Caco-2 (cell line): ENCODE measurements at places on chromosomes 6 and 20. TPM values are rescaled to one million over a fixed set of nuclear protein-coding genes. Genes with fewer than 3 reads are reported as not detected.
A peak's percentile ranks its signal among the peaks of the same experiment; 100 is the strongest.

The IL17F gene
- not detected in 2 replicates for total RNA-seq

The SLC17A3 gene
- not detected in 2 replicates for total RNA-seq

The SNPH gene
- 0.28 and 0.36 TPM in 2 replicates for total RNA-seq

The BANF2 gene
- 2.1 and 3.0 TPM in 2 replicates for total RNA-seq

The DOK5 gene
- not detected in 2 replicates for total RNA-seq

The SCUBE3 gene
- total RNA-seq = 1.3 and 1.5 TPM in 2 replicates

The PAQR8 gene
- 8.7 and 10.0 TPM in 2 replicates for total RNA-seq

The PRICKLE4 gene
- 1.8 and 2.8 TPM in 2 replicates for total RNA-seq

The PGBD1 gene
- total RNA-seq = 3.6 and 3.8 TPM in 2 replicates

The GABRR2 gene
- total RNA-seq = 0.29 TPM in 1 of 2 replicates, not detected in the other

The PNPLA1 gene
- total RNA-seq = 0.19 and 0.25 TPM in 2 replicates

The ABCC10 gene
- total RNA-seq = 40.1 and 45.1 TPM in 2 replicates

The HCRTR2 gene
- total RNA-seq = 0.63 and 1.3 TPM in 2 replicates

The IBTK gene
- 29.4 and 30.3 TPM in 2 replicates for total RNA-seq

DNA sequence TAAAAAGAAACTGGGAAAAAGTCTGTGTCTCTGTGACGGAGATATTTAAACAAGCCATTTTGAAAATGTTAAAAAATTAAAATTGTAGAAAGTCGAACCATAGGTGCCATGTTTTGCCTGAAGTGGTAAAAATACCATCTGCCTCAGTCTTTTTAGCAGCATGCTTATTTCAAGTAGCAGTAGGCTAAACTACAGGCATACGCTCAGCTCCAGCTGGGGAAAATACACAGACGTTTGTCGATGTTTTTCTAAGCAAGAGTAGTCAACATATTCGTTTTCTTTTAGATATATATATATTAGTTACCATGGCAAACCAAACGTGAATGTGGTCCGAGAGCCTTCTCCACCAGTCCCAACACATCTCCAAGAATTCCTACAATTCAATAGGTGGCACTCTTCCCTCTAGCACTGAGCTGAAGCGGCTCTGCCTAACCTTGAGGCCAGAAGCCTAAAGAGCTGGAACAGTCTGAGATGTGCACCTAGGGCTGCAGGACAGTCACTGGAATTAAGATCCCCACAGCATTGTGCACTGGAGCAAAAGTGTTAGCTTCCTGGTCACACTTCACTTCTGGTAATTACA, 70.2 kb upstream of the BEND3 start:
- H3K4me1 ChIP-seq = no peaks in the 10 kb centered on the region
- H3K27me3 ChIP-seq = no peaks in the 10 kb centered on the region
- no peak overlapping the region for H3K27ac ChIP-seq
- peak; percentile 44 for DNase-seq

GRCh38 chr6:3457710-3458602, 1.1 kb upstream of the SLC22A23 start:
- peak overlapping the region; percentile 87 for H3K4me3 ChIP-seq
- no peaks in the 10 kb centered on the region for H3K36me3 ChIP-seq
- H3K27me3 ChIP-seq = no peaks in the 10 kb centered on the region

- peaks cover 1% of the 10 kb centered on the region for H3K36me3 ChIP-seq
- no peaks in the 10 kb centered on the region for H3K27me3 ChIP-seq
- no peak for DNase-seq
- H3K4me1 ChIP-seq = peaks cover 10% of the 10 kb centered on the region
Measured at GRCh38 chr6:158026901-158027589, 45.4 kb downstream of the SYNJ2 start.

DNA sequence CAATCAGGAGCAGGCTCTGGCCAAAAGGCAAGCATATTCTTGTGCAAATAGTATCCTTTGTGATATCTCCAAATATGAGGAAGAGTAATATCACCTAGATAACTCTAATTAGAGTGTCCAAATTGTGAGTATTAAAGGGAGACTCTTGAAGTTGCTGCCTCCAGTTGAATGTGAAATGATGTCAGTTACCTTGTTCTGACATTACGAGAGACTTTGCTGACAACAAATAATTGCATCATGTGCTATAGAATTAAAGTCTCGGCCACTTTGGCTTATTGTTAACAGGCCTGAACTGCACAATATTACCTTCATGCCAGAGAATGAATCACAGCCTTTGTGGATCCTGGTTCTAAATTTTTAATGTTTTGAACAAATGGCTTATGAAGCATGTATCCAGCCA, 106.5 kb downstream of the AIG1 start:
- H3K4me1 ChIP-seq = no peaks in the 10 kb centered on the region; the same call in 1 of the 2 replicates
- H3K27me3 ChIP-seq = no peaks in the 10 kb centered on the region
- no peak for DNase-seq
- H3K36me3 ChIP-seq = no peaks in the 10 kb centered on the region
- H3K27ac ChIP-seq = no peak overlapping the region

- no peak for DNase-seq
- H3K4me1 ChIP-seq = peaks cover 37% of the 10 kb centered on the region
- no peak overlapping the region for H3K27ac ChIP-seq
- H3K4me3 ChIP-seq = no peak overlapping the region
Measured at GRCh38 chr20:32366380-32366779, 8.2 kb downstream of the ASXL1 start.

GRCh38 chr6:162364488-162364887, 363.1 kb downstream of the PRKN start:
- H3K27me3 ChIP-seq = no peaks in the 10 kb centered on the region

- H3K36me3 ChIP-seq = no peaks in the 10 kb centered on the region
- H3K27me3 ChIP-seq = no peaks in the 10 kb centered on the region
- no peak overlapping the region for H3K4me3 ChIP-seq
- DNase-seq = no peak
Measured at GRCh38 chr6:8982668-8983067, 547.3 kb upstream of the SLC35B3 start.

GRCh38 chr6:129795261-129795660, 65.9 kb downstream of the TMEM244 start:
- H3K27me3 ChIP-seq = no peaks in the 10 kb centered on the region
- H3K27ac ChIP-seq = no peak overlapping the region
- no peak for DNase-seq
- H3K36me3 ChIP-seq = no peaks in the 10 kb centered on the region

- H3K4me1 ChIP-seq = no peaks in the 10 kb centered on the region
- H3K36me3 ChIP-seq = no peaks in the 10 kb centered on the region
- no peak overlapping the region for H3K4me3 ChIP-seq
- H3K27ac ChIP-seq = no peak overlapping the region
Measured at GRCh38 chr20:39946053-39946810, 742.8 kb downstream of the MAFB start.

GRCh38 chr6:56513631-56514030, 129.1 kb downstream of the DST start:
- no peaks in the 10 kb centered on the region for H3K36me3 ChIP-seq
- peaks cover 17% of the 10 kb centered on the region for H3K4me1 ChIP-seq
- H3K27ac ChIP-seq = no peak overlapping the region
- DNase-seq = no peak
- no peaks in the 10 kb centered on the region for H3K27me3 ChIP-seq
- no peak overlapping the region for H3K4me3 ChIP-seq

DNA sequence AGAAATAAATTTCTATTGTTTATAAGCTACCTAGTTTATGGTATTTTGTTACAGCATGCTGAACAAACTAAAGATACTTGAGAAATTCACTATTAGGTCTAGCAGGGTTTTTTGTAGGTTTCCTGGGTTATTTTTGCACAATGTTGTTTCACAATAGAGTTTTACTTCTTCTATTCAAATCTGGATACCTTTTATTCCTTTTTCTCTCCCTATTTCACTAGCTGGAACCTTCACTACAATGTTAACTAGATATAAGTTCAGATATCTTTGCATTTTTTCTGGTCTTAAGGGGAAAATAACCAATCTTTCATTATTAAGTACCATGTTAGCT, 237.7 kb upstream of the CITED2 start:
- no peaks in the 10 kb centered on the region for H3K27me3 ChIP-seq
- H3K4me3 ChIP-seq = no peak overlapping the region
- no peak overlapping the region for H3K27ac ChIP-seq
- peaks cover 22% of the 10 kb centered on the region for H3K4me1 ChIP-seq
- H3K36me3 ChIP-seq = no peaks in the 10 kb centered on the region

DNA sequence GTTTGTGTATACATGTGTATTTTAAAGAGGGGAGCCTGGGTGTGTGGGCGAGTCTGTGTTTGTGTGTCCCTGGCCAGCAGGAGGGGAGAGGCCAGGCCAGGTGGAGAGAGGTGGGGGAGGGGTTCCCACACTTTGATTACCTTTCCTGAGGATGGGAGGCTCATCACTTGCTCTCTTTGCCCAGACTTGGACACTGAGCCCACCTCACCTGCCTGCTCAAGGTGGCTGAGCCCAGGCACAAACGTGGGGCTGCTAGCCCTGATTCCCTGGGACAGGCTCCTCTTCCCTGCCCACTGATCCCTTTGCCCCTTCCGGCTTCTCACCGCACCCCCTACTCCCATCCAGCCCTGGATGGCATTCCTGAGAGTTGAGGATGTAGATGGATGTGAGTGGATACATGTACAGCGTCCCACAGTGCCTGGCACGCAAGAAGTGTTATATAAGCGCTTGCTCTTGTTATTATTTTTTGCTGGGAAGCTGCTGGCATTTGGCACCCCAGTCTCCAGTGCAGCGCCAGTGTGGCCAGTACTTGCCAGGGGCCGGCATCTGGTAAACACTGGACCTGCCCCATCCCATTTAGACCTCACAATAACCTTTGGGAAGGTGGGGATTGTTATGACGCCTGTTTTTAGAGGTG, 2.7 kb downstream of the CEBPB start:
- H3K36me3 ChIP-seq = peaks cover 2% of the 10 kb centered on the region; the same call in 1 of the 2 replicates
- H3K27me3 ChIP-seq = no peaks in the 10 kb centered on the region
- DNase-seq = peak; percentile 65
- peak overlapping the region; percentile 99 for H3K27ac ChIP-seq
- H3K4me1 ChIP-seq = peaks cover 37% of the 10 kb centered on the region

- no peaks in the 10 kb centered on the region for H3K4me1 ChIP-seq
- no peak for DNase-seq
Measured at GRCh38 chr6:163712566-163712961, 298.0 kb downstream of the QKI start.

GRCh38 chr20:57558614-57559288, 2.2 kb upstream of the PCK1 start:
- no peaks in the 10 kb centered on the region for H3K27me3 ChIP-seq
- H3K4me1 ChIP-seq = peaks cover 24% of the 10 kb centered on the region; the same call in 1 of the 2 replicates
- H3K27ac ChIP-seq = no peak overlapping the region
- no peak overlapping the region for H3K4me3 ChIP-seq

- H3K27me3 ChIP-seq = no peaks in the 10 kb centered on the region
- no peaks in the 10 kb centered on the region; the same call in none of the 2 replicates for H3K36me3 ChIP-seq
- H3K4me3 ChIP-seq = no peak overlapping the region
Measured at GRCh38 chr20:18156045-18156444, 18.4 kb downstream of the KAT14 start.

- no peak overlapping the region for H3K4me3 ChIP-seq
- no peak overlapping the region for H3K27ac ChIP-seq
- no peaks in the 10 kb centered on the region; the same call in 1 of the 2 replicates for H3K27me3 ChIP-seq
- DNase-seq = no peak
- H3K36me3 ChIP-seq = no peaks in the 10 kb centered on the region
- H3K4me1 ChIP-seq = no peaks in the 10 kb centered on the region
Measured at GRCh38 chr6:111958534-111958933, 85.3 kb upstream of the FYN start.

DNA sequence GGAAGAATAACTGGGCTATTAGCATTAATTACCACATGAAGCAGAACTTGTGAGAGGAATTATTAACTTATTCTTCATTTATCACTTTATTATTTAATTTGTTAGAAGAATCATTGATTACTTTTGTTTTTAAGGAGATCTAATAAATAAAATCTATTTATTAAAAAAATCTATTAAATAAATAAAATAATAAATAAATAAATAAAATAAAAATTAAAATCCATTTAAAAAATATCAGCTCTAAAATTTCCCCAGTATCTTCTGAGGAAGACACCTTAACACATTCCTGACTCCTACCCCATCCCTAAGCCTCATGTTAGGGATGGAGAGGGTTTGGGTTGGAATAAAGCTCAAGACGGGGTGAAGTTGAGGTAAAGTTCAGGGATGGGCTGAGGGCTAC, 231.4 kb downstream of the CLIC5 start:
- H3K4me1 ChIP-seq = no peaks in the 10 kb centered on the region
- DNase-seq = no peak
- H3K27ac ChIP-seq = no peak overlapping the region
- no peaks in the 10 kb centered on the region for H3K27me3 ChIP-seq
- H3K4me3 ChIP-seq = no peak overlapping the region

DNA sequence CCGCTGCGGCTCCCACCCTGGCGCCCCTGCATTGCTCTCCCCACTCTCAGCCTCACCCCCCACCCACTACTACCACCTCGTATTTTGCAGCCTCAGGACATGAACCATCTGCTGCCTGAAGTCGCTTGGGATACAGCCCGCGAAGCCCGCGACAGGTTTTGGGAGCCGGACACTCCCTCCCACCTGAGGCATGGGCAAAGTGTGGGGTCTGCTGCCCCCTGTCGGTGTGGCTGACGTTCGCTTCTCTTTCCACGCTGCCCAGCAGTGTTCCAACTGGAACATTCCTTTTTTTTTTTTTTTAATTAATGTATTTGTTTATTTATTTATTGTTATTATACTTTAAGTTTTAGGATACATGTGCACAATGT, 15.3 kb upstream of the LPA start:
- no peak overlapping the region for H3K4me3 ChIP-seq
- H3K36me3 ChIP-seq = no peaks in the 10 kb centered on the region
- no peak overlapping the region for H3K27ac ChIP-seq
- H3K27me3 ChIP-seq = no peaks in the 10 kb centered on the region
- no peaks in the 10 kb centered on the region for H3K4me1 ChIP-seq
- no peak for DNase-seq

- H3K27me3 ChIP-seq = no peaks in the 10 kb centered on the region
- peaks cover 40% of the 10 kb centered on the region for H3K4me1 ChIP-seq
- no peak for DNase-seq
- peaks cover 44% of the 10 kb centered on the region for H3K36me3 ChIP-seq
Measured at GRCh38 chr20:44415833-44416715, 59.6 kb upstream of the TTPAL start.

DNA sequence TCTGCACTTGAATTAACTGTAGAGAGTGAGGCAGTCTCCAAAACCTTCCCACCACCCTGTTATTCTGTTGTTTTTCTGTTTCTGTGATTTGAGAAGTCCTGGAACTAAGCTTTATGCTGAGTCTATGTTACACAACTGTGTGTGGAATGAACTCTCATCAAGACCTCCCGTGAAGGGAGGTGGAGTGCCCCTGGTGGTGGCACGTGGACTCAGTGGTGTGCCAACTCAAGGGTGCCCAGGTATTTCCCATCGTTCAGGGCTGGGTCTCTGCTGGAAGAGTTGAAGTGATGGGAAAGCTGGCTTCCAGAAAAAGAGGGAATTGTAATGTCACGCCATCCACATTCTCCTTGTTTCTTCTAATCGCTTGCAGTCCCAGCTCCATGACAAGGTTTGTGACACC, 374.2 kb downstream of the SMOC2 start:
- H3K4me1 ChIP-seq = no peaks in the 10 kb centered on the region
- H3K4me3 ChIP-seq = no peak overlapping the region
- no peak for DNase-seq
- no peak overlapping the region for H3K27ac ChIP-seq
- H3K27me3 ChIP-seq = no peaks in the 10 kb centered on the region
